ENCODE measurements at places on chromosomes 1 and 21. TPM values are rescaled to one million over a fixed set of nuclear protein-coding genes. Genes with fewer than 3 reads are reported as not detected.

The IQGAP3 gene
- total RNA-seq: 0.76 TPM

The FCGR2B gene
- 30.2 TPM for total RNA-seq

The NUAK2 gene
- 4.7 TPM for total RNA-seq

The CHRNB2 gene
- total RNA-seq: 0.18 TPM

The CCDC27 gene
- total RNA-seq: not detected

The GIPC2 gene
- total RNA-seq: 4.0 TPM

The PPM1J gene
- total RNA-seq: 1.8 TPM

The SPRR3 gene
- 0.45 TPM for total RNA-seq
